Trophoblast cell (in vitro differentiated cells and primary cell): ENCODE measurements at places on chromosomes 1 and 21.

DNA sequence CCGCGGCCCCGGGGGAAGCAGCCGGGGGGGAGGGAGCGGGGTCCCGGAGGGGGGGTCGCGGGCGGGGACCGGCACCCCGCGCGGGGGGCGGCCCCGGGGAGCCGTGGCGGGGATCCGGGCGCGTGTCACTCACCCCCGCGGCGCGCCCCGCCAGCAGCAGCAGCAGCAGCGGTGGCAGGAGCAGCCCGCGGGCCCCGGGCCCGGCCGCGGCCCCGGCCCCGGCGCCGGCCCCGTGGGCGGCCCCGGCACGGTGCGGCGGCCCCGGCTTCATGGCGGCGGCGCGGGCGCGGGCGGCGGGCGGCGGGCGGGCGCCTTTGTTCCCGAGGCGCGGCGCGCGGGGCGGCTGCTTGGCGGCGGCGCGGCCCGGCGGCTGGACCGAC lies 252 bp downstream of the SDC3 start:
- H3K36me3 ChIP-seq = no peaks in the 10 kb centered on the region
- H3K27ac ChIP-seq = no peak overlapping the region
- peaks cover 26% of the 10 kb centered on the region for H3K4me1 ChIP-seq
- DNase-seq = no peak
- peak overlapping the region; percentile 72 for H3K4me3 ChIP-seq

DNA sequence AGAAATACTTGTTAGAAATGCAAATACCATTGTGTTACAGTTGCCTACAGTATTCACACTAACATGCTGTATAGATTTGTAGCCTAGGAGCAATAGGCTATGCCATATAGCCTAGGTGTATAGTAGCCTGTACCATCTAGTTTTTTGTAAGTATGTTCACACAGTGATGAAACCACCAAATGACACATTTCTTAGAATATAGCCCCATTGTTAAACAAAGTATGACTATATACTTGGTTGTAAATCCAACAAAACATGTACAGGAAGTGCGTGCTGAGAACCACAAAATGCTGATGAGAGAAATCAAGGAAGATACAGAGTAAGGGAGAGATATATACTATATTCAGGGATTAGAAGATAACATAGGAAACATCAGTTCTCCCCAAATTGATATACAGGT lies 92.2 kb downstream of the POU2F1 start:
- no peaks in the 10 kb centered on the region for H3K4me1 ChIP-seq
- no peak overlapping the region for H3K27ac ChIP-seq
- no peak overlapping the region for H3K4me3 ChIP-seq
- no peak for DNase-seq
- H3K27me3 ChIP-seq = no peaks in the 10 kb centered on the region

GRCh38 chr21:26948194-26948593 lies 18.7 kb downstream of the ADAMTS5 start:
- no peaks in the 10 kb centered on the region for H3K36me3 ChIP-seq
- H3K4me3 ChIP-seq = no peak overlapping the region
- H3K27ac ChIP-seq = no peak overlapping the region

- H3K4me3 ChIP-seq = no peak overlapping the region
- H3K4me1 ChIP-seq = no peaks in the 10 kb centered on the region
- no peaks in the 10 kb centered on the region for H3K36me3 ChIP-seq
- no peak overlapping the region for H3K27ac ChIP-seq
- no peak for DNase-seq
These were observed 120.1 kb downstream of the PRDM2 start for GRCh38 chr1:13820055-13820454.

GRCh38 chr1:12184008-12184681 lies 17.4 kb downstream of the TNFRSF1B start:
- H3K4me1 ChIP-seq = peaks cover 30% of the 10 kb centered on the region
- H3K27me3 ChIP-seq = no peaks in the 10 kb centered on the region
- no peak overlapping the region for H3K4me3 ChIP-seq
- H3K27ac ChIP-seq = peak overlapping the region; percentile 91
- peak; percentile 54 for DNase-seq

- peaks cover 9% of the 10 kb centered on the region for H3K36me3 ChIP-seq
- no peak overlapping the region for H3K4me3 ChIP-seq
- no peak overlapping the region for H3K27ac ChIP-seq
- H3K27me3 ChIP-seq = no peaks in the 10 kb centered on the region
- no peak for DNase-seq
These were observed 82.5 kb upstream of the MPC2 start for GRCh38 chr1:168019407-168019806.
